CD8-positive, alpha-beta T cell (primary cell): ENCODE measurements at places on chromosomes 12 and 14. TPM values are rescaled to one million over a fixed set of nuclear protein-coding genes. Genes with fewer than 3 reads are reported as not detected.

BCAT1 gene
- total RNA-seq, result 0.06 TPM

GRIP1 gene
- total RNA-seq, result 0.73 TPM

RASSF9 gene
- not detected for total RNA-seq

TAS2R20 gene
- total RNA-seq, result 0.33 TPM

ERBB3 gene
- total RNA-seq, result 1.5 TPM

FAM90A1 gene
- total RNA-seq, result not detected

RASSF8 gene
- 0.31 TPM for total RNA-seq

TAS2R46 gene
- 0.71 TPM for total RNA-seq

VCPKMT gene
- 38.2 TPM for total RNA-seq

HOXC5 gene
- total RNA-seq, result not detected

CLEC2B gene
- 145 TPM for total RNA-seq

PTCSC3 gene
- total RNA-seq, result not detected

SERPINA10 gene
- not detected for total RNA-seq

PIWIL1 gene
- not detected for total RNA-seq

HELB gene
- total RNA-seq, result 26.9 TPM

TBX5 gene
- not detected for total RNA-seq

TMEM30B gene
- 12.1 TPM for total RNA-seq

DPF3 gene
- total RNA-seq, result 0.65 TPM

SRSF9 gene
- total RNA-seq, result 139 TPM

TMEM179 gene
- total RNA-seq, result not detected

KRT80 gene
- not detected for total RNA-seq

FBLN5 gene
- total RNA-seq, result 1.4 TPM

ERC1 gene
- total RNA-seq, result 34.5 TPM
